ENCODE measurements at places on chromosomes 6 and 20. TPM values are rescaled to one million over a fixed set of nuclear protein-coding genes. Genes with fewer than 3 reads are reported as not detected.
A peak's percentile ranks its signal among the peaks of the same experiment; 100 is the strongest.

DNA sequence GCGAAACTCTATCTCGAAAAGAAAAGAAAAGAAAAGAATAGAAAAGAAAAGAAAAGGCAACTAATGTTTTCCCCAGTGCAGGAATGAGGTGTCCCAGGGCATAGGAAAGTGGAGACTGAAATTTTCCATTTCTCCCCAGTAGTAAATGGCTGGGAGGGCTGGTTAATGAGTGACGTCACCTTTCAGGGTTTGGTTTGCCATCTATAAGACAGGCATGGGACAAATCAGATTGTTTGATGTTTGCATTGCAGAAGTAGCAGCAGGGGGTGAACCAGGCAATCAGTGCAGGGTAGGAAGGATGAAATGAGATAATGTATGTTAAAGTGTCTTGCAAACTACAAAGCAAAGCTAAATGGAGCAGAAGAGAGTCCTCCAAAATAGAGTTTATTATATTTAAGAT, 533.4 kb downstream of the PKHD1 start:
- no peaks in the 10 kb centered on the region for H3K36me3 ChIP-seq
- no peaks in the 10 kb centered on the region for H3K27me3 ChIP-seq
- H3K4me3 ChIP-seq, result no peak overlapping the region
- DNase-seq, result no peak
- H3K4me1 ChIP-seq, result no peaks in the 10 kb centered on the region

ADGRG6 gene
- 29.4 TPM for total RNA-seq

- H3K4me3 ChIP-seq, result no peak overlapping the region
- no peak overlapping the region for H3K27ac ChIP-seq
- H3K27me3 ChIP-seq, result no peaks in the 10 kb centered on the region
- H3K4me1 ChIP-seq, result no peaks in the 10 kb centered on the region
- H3K36me3 ChIP-seq, result no peaks in the 10 kb centered on the region
- DNase-seq, result peak; percentile 57
These were observed 375.8 kb downstream of the THBS2 start for GRCh38 chr6:168877821-168878282.

DNA sequence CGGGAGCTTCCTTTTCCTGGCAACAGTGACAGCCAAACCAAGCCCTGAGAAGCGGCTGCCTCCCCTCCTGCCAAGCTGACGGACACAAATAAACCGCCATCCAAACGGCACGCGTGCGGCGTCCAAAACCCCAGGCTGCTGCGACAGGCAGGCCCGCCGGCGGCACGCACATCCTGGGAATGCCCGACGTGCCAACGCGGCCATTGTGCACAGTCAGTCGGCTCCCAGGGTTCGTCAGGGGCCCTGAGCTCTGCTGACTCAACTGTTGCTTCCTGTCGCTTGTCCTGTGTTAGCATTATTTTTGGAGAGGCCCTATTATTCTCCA, 6.8 kb downstream of the JAG1 start:
- H3K4me3 ChIP-seq, result no peak overlapping the region
- no peaks in the 10 kb centered on the region for H3K4me1 ChIP-seq

DDRGK1 gene
- 72.9 TPM for total RNA-seq

DNA sequence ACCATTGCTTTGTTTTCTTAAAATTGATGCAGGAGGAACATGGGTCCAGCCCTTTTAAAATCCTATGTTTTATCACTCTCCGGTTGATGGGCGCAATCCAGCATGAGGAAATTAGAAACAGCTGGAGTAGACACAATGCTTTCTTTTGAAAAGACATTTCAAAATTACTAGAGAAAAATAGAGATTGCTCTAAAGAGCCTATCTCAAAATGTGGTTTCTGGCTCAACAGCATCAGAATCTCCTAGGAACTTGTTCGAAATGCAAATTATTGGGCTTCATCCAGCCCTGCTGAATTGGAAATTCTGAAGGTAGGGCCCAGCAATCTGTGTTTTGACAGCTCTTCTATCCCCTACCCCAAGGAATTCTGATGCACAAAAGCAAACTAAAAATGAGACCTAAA, 190.8 kb upstream of the BMP2 start:
- no peak for DNase-seq
- H3K27ac ChIP-seq, result no peak overlapping the region
- H3K4me1 ChIP-seq, result no peaks in the 10 kb centered on the region
- H3K4me3 ChIP-seq, result no peak overlapping the region
- no peaks in the 10 kb centered on the region for H3K27me3 ChIP-seq

DNA sequence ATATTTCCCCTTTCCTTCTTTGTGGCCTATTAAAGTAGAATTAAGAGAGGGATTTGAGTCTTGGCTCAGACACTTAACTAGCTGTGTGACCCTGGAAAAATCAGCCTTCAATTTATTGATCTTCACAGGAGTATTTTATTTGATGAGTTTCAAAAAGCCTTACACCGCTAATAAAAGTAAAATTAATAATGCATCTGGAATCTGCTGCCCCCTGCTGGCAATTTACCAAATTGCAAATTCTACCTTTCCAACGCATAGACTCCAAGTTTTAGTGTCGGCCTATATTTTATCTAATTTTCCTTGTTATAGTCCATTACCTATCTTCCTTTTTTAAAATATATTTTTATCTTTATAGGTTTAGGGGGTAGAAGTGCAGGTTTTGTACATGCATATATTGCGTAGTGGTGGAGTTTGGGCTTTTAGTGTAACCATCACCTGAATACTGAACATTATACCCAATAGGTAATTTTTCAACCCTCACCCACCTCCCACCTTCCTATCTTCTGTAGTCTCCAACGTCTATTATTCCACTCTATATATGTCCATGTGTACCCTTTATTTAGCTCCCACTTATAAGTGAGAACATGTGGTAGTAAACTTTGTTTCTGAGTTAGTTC, 46.3 kb downstream of the GOPC start:
- H3K27me3 ChIP-seq, result no peaks in the 10 kb centered on the region
- DNase-seq, result peak; percentile 49
- no peaks in the 10 kb centered on the region for H3K36me3 ChIP-seq
- H3K27ac ChIP-seq, result no peak overlapping the region
- H3K4me1 ChIP-seq, result no peaks in the 10 kb centered on the region

GRCh38 chr6:143754204-143754603, 76.4 kb downstream of the PHACTR2 start:
- no peak for DNase-seq
- no peaks in the 10 kb centered on the region for H3K27me3 ChIP-seq
- peaks cover 8% of the 10 kb centered on the region for H3K36me3 ChIP-seq
- no peak overlapping the region for H3K4me3 ChIP-seq
- H3K4me1 ChIP-seq, result no peaks in the 10 kb centered on the region

GRCh38 chr6:135434095-135434494, 63.4 kb downstream of the AHI1 start:
- no peak for DNase-seq
- no peaks in the 10 kb centered on the region for H3K4me1 ChIP-seq
- no peaks in the 10 kb centered on the region for H3K27me3 ChIP-seq
- H3K36me3 ChIP-seq, result no peaks in the 10 kb centered on the region

EYA2 gene
- total RNA-seq, result not detected

DNA sequence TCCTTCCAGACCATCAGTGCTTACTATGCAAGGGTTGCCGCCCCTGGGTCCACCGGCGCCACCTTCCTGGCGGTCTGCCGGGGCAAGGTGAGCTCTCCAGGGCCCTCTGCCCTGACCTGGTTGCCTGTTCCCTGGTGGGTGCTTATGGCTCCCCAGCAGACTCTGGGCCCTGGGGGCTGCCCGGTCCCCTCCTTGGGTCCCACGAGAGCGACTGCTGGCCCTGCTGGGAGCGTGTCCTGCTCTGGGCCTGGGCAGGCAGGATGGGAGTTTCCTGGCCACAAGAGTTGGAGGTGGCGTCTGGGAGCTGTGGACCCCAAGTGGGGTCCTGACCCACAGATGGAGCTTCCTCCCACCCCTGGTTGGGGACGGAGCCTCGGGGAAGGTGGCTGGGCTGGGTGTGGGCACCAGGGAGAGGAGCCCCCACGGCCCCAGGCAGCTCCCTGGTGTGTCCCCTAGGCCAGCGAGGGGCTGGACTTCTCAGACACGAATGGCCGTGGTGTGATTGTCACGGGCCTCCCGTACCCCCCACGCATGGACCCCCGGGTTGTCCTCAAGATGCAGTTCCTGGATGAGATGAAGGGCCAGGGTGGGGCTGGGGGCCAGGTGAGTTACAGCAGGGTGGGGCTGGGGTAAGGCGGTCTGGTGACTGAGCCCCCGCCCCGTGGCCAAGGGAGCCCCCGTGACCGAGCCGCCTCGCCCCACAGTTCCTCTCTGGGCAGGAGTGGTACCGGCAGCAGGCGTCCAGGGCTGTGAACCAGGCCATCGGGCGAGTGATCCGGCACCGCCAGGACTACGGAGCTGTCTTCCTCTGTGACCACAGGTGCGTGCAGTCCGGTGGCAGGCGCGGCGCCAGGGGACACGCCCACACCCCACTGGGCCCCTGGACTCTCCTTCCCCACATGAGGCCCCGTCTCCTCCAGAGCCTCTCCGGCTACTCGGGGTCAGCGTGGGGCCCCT, 7.1 kb upstream of the TNFRSF6B start:
- no peak for DNase-seq
- H3K36me3 ChIP-seq, result no peaks in the 10 kb centered on the region
- H3K27ac ChIP-seq, result peak overlapping the region; percentile 85
- no peaks in the 10 kb centered on the region for H3K27me3 ChIP-seq
- peaks cover 5% of the 10 kb centered on the region for H3K4me1 ChIP-seq

DNA sequence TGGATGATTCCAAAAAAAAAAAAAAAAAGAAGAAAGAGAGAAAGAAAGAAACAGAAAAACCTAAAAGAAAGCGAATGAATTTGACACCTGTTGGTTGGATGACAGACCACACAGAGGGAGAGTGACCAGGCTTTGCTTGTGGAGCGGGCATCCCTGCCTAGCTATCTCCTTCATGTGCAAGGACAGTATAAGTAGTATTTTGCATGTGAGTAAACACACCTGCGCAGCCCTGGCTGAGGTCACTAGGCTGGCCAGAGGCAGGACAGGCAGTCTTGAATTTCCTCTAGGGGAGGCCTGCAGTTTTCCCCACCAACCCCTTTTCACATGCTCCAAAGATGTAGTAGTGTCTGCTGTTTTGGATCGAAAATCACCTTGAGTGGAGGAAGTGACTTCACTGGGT, 126.4 kb downstream of the CCDC170 start:
- H3K27ac ChIP-seq, result no peak overlapping the region
- no peak overlapping the region for H3K4me3 ChIP-seq
- H3K36me3 ChIP-seq, result no peaks in the 10 kb centered on the region
- no peaks in the 10 kb centered on the region for H3K4me1 ChIP-seq

- DNase-seq, result no peak
- H3K4me1 ChIP-seq, result no peaks in the 10 kb centered on the region
- no peaks in the 10 kb centered on the region for H3K27me3 ChIP-seq
- no peak overlapping the region for H3K27ac ChIP-seq
- no peaks in the 10 kb centered on the region for H3K36me3 ChIP-seq
These were observed 431.7 kb upstream of the IRAK1BP1 start for GRCh38 chr6:78435671-78436070.

DNA sequence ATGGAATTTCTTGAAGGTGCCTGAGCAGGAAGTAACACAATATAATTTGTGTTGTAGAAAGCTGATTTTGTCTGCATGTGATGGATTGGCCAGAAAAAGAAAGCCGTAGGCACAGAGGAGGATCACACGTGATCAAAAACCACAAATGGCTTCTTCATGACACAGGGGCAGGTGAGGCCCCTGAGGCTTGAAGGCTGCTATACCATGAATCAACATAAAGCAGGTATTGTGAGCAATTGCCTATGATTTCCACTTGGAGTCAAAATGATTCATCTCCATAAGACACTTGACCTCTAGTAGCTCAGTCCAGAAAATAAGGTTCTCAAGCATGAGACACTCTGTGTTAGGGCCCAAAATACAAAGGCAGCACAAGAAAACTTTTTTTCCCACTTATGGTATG, 42.4 kb upstream of the EYA4 start:
- no peaks in the 10 kb centered on the region for H3K36me3 ChIP-seq
- H3K4me3 ChIP-seq, result no peak overlapping the region
- no peaks in the 10 kb centered on the region for H3K27me3 ChIP-seq

PACRG gene
- total RNA-seq, result not detected

GRCh38 chr20:51064137-51064536, 41.2 kb upstream of the KCNG1 start:
- H3K4me1 ChIP-seq, result no peaks in the 10 kb centered on the region
- H3K4me3 ChIP-seq, result no peak overlapping the region
- no peaks in the 10 kb centered on the region for H3K27me3 ChIP-seq
- no peak for DNase-seq
- H3K27ac ChIP-seq, result no peak overlapping the region

DNA sequence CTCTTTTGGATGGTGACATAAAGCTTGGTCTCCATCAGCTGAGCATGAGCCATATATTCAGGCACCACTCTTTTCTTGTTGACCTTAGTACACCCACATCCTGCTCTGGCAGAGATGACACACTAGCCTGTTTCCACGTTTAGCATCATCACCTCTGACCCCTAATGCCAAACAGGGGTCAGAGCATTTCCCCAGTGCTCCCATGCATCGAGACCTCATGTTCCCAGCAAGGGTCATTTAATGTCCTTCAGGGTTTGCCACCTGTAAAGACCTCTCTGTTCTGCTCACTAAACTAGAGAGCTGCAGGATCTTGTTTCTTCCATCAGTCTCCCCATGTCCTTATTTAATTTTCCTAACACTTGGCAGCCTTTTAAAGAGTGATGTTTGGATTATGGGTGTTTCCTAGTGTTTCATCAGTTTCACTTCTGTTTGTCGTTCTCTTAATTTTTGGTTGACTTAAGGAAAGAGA, 97.5 kb downstream of the AIG1 start:
- H3K27me3 ChIP-seq, result no peaks in the 10 kb centered on the region
- DNase-seq, result no peak
- no peaks in the 10 kb centered on the region for H3K4me1 ChIP-seq
- H3K27ac ChIP-seq, result no peak overlapping the region

LRP11 gene
- total RNA-seq, result 13.2 TPM

SH3BGRL2 gene
- 54.5 TPM for total RNA-seq

BNIP5 gene
- total RNA-seq, result 9.1 TPM

DNA sequence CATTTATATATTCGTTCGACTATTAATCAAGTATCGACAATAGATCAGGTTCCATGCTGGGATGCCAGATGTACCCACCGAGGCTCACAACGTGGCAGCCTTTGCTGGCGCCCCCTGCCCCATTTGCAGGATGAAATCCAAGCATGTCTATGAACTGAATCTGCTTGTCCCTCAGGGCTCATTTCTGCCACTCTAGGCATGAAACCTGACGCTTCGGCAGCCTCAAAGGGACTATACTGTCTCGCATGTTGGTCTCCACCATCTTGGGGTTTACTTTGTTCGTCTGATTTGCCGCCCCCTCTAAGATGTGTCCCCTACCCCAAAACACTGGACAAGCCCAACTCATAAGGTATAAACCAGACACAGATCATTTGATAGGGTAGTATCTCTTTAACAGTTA, 36.7 kb downstream of the HUS1B start:
- H3K27ac ChIP-seq, result no peak overlapping the region
- no peaks in the 10 kb centered on the region for H3K27me3 ChIP-seq
- H3K36me3 ChIP-seq, result no peaks in the 10 kb centered on the region
- no peak overlapping the region for H3K4me3 ChIP-seq

DNA sequence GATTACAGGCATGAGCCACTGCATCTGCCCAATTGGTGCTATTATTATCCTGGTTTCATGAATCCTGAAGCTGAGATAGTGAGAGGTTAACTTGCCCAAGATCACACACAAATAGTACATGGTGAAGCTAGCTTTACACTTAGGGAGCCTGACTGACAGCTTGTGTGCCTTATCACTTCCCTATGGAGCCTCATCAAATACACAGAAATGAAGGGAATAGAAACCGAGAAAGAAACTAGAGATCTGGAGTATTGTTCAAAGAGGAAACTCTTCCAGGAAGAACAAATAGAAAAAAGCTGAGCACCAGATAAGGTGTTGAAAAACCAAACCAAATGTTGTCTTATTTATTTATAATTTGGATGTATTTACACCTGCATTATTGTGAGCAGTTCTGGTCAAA, 155.0 kb upstream of the CITED2 start:
- H3K27ac ChIP-seq, result no peak overlapping the region
- no peak for DNase-seq
- H3K4me1 ChIP-seq, result peaks cover 16% of the 10 kb centered on the region
- no peaks in the 10 kb centered on the region for H3K36me3 ChIP-seq
